AG10803 (cell line): ENCODE measurements at places on chromosomes 1 and 21.

GRCh38 chr1:179087665-179088064 lies 5.8 kb downstream of the TOR3A start:
- DNase-seq, result no peak

DNA sequence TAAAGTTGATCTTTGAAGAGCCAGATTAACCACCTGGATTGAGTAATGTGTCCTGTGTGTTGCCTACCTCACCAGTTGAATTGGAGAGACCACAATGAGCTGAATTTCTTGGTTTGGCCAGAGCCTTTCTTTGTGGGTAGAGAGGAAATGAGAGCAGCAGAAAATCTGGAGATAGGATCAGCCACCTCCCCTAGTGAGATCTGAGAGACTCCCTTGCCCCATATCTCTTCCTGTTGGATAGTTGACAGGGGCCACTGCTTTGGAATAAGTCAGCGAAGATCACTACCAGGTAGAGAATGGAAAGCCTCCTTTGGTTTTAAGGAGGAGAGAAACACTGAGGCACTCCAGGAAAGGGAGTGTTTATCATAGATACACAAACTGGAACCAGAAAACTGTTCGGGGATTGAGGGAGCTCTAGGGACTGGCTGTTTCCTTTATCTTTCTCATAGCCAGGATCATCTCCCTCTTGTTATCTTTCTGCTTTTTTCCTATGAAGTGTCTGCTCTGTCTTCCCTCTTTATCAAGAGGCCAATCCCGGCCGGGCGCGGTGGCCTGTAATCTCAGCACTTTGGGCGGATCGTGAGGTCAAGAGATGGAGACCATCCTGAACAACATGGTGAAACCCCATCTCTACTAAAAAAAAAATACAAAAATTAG lies 21.3 kb upstream of the ZNF326 start:
- DNase-seq, result no peak

DNA sequence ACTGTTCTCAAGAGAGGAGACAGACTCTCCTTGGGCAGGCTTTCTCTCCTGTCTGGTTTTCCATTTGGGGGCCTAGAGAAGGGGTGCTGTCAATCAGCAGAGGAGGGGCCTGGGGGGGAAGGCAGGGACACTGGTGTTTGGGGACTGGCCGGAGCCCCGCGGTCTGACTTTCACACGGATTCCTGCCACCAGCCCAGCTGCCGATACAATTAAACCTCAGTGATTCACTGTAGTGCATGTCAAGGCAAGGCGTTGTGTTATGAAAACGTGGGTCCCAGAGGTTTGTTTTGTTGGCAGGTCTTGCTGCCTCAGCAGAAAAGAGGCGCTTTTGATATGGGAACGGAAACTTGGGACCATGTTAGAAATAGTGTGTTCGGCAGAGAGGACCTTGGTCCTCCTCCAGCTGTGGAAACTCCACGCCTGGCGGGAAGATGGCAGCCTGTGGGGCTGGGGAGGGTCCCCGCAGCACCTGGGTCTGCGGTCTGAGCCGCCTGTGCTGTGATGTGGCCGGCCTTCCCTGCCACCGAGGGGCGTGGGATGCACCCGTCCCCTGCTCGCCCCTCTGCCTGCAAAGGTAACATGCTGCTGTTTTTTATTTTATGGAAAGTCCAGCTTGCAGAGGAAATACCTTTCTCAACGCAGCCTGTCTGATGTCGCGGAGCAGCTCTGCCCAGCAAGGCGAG lies 47.6 kb downstream of the SPSB1 start:
- DNase-seq, result peak; percentile 21

DNA sequence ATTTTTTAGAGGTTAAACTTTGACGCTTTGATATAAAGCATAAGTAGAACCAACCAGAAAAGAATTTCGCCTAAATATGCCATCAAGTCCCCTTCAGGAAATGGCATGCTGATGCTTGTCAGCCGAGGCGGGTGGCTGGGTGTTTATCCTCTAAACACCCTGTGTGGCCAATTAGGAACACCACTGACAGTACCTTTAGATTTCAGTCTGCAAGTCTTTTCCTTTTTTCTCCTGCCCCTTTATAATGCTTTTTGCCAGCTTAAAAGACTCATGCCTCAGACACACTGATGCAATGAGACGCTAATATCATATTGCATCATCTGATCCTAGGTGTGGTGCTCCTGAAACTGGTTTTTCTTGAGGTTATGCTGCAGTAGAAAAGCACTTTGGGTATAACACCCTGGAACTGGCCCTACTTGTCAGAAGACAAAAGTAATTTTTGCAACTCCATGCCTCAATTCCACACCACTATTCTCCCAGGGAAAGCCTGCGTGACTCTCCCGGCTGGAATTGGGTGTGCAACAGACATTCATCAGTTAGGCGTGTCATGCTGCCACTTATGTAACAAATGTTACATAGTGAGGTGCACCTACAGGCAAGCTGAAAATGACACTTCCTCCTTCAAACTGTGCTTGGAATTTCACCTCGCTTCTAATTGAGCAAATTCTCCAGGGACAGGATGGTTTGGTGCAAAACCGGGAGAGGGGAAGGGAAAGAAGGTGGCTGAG lies 2.0 kb upstream of the RCC2 start:
- DNase-seq, result peak; percentile 68

DNA sequence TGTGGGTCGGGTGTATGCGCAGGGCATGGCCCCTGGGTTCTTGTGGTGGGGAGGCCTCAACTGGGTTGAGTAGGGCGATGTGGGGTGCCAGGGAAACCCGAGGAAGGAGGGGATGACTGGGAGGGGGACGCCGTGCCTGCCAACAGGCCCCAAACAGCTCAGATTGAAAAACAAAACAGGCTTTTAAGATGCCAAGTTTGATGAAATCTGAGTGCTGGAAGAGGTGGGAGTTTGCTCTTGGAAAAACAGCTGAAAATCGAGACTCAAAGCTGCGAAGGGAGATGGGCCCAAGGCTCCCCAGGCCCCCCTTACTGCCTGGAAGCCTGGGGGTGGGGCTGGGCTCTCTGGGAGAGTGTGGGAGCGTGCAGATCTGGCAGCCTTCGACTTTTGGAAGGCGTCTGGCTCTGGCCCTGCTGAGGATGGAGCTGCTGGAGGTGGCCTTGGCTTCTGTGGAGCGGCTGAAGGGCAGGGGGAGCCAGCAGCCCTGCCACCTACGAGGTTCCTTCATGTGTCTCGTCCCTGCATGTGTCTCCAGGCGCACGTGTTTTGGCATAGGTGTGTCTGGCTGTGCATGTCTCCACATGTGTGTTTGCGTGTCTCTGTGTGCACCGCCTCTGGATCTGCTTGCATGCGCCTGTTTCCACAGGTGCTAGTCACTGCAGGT lies 33.3 kb downstream of the PTPRF start:
- DNase-seq, result no peak
